ENCODE measurements at places on chromosomes 3 and 15.
A peak's percentile ranks its signal among the peaks of the same experiment; 100 is the strongest.

GRCh38 chr3:193742628-193743027 is 149.6 kb downstream of the OPA1 start:
- no peak overlapping the region for H3K27ac ChIP-seq
- DNase-seq: no peak
- no peaks in the 10 kb centered on the region for H3K4me1 ChIP-seq

DNA sequence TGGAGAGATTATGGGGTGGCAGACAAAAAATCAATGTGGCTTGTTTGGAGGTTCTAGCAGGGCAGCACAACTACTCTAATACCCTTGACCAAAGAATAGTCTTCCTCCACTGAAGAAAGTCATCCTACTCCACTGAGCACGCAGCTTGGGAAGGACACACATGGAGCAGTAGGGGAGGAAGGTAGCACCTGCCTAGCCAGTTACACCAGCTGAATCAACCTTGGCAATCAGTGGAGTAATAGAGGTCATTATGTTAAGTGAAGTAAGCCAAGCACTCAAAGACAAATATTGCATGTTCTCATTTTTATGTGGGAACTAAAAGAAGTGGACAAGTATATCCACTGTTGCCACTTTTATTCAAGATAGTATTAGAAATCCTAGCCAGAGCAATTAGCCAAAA is 555.8 kb upstream of the ALCAM start:
- no peaks in the 10 kb centered on the region for H3K27me3 ChIP-seq
- no peak overlapping the region for H3K27ac ChIP-seq
- no peaks in the 10 kb centered on the region for H3K4me1 ChIP-seq
- H3K36me3 ChIP-seq: no peaks in the 10 kb centered on the region
- no peak overlapping the region for H3K4me3 ChIP-seq

DNA sequence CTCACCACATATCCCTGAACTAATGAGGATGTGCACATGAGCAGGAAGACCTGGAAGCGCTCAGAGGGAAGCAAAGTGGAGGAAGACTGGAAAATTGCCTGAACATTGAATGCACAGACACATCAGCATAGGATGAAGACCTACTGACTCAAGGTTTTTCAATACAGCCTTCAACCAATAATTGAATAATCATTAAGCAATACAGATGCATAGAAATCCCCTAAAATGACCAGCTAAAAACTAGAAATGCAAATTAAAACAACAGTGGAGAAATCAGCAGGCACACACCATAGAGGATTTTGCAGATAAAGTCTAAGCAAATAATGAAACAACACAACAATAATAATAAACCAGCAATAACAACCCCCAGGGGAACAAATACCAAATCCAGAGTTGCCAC is 80.4 kb downstream of the CEP152 start:
- no peaks in the 10 kb centered on the region for H3K27me3 ChIP-seq
- no peaks in the 10 kb centered on the region for H3K4me1 ChIP-seq
- H3K4me3 ChIP-seq: no peak overlapping the region
- H3K36me3 ChIP-seq: peaks cover 2% of the 10 kb centered on the region

- H3K27me3 ChIP-seq: no peaks in the 10 kb centered on the region
- DNase-seq: no peak
- H3K4me1 ChIP-seq: no peaks in the 10 kb centered on the region
- no peak overlapping the region for H3K4me3 ChIP-seq
- no peak overlapping the region for H3K27ac ChIP-seq
Observed at GRCh38 chr3:143092191-143092590, 27.4 kb upstream of the CHST2 start.

- peak overlapping the region; percentile 98 for H3K4me3 ChIP-seq
- H3K36me3 ChIP-seq: peaks cover 17% of the 10 kb centered on the region
- peak overlapping the region; percentile 100 for H3K27ac ChIP-seq
- no peaks in the 10 kb centered on the region for H3K27me3 ChIP-seq
- peaks cover 8% of the 10 kb centered on the region for H3K4me1 ChIP-seq
Observed at GRCh38 chr15:58932710-58933280, 684 bp downstream of the SLTM start.

DNA sequence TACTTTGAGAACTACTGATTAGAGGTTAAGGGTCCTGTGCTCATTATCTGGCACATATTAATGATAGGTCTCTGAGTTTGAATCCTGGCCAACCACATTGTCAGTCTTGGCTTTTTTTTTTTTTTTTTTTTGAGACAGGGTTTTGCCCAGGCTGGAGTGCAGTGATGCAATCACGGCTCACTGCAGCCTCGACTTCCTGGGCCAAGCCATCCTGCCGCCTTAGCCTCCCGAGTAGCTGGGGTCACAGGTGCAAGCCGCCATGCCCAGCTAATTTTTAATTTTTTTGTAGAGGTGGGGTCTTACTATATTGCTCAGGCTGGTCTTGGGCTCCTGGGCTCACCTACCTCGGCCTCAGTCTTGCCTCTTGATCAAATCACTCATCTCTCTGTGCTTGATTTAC is 547 bp upstream of the PCCB start:
- H3K27me3 ChIP-seq: no peaks in the 10 kb centered on the region
- H3K4me3 ChIP-seq: peak overlapping the region; percentile 58
- DNase-seq: no peak
- H3K4me1 ChIP-seq: peaks cover 14% of the 10 kb centered on the region
- H3K36me3 ChIP-seq: no peaks in the 10 kb centered on the region

DNA sequence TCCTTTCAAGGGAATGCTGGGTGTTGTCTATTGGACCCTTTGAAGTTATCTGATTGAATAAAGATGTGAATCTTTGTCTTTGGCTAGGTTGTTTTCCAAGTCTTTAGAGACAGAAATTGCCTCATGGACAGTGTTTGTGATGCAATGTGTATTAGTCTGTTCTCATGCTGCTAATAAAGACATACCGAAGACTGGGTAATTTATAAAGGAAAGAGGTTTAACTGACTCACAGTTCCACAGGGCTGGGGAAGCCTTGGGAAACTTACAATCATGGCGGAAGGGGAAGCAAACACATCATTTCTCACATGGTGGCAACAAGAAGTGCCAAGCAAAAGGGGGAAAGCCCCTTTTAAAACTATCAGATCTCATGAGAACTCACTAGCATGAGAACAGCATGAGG is 88.8 kb upstream of the PLXND1 start:
- no peak overlapping the region for H3K4me3 ChIP-seq
- H3K36me3 ChIP-seq: no peaks in the 10 kb centered on the region
- H3K27me3 ChIP-seq: no peaks in the 10 kb centered on the region
- no peak for DNase-seq

DNA sequence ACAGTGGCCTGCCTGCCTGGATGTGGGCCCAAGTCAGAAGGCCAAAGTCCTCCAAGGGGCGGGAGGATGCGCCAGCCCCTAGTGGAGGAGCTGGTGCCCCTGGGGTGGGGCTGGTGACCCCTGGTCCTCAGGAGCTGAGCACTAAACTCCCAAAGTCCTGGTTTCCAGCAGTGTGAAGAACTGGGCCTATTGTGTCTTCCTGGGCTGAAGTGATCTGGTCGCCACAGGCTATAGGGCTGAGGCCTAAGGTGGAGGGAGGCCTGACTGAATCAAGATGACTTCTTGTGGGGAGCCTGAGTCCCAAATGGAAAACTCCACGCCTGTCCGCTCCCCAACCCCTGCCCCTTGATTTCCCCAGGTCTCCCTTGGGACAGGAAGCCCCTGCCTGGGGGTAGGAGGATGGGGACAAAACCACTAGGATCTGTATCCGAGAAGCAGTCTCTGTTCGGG is 753 bp upstream of the FES start:
- H3K4me1 ChIP-seq: peaks cover 47% of the 10 kb centered on the region
- peak overlapping the region; percentile 28 for H3K4me3 ChIP-seq
- H3K36me3 ChIP-seq: peaks cover 50% of the 10 kb centered on the region
- peak overlapping the region; percentile 61 for H3K27ac ChIP-seq

- peaks cover 21% of the 10 kb centered on the region for H3K4me1 ChIP-seq
- H3K4me3 ChIP-seq: no peak overlapping the region
- no peaks in the 10 kb centered on the region for H3K27me3 ChIP-seq
- H3K36me3 ChIP-seq: no peaks in the 10 kb centered on the region
- no peak for DNase-seq
Observed at GRCh38 chr3:152197937-152198336, 70.8 kb upstream of the MBNL1 start.

- H3K27ac ChIP-seq: no peak overlapping the region
- no peak overlapping the region for H3K4me3 ChIP-seq
- H3K27me3 ChIP-seq: no peaks in the 10 kb centered on the region
Observed at GRCh38 chr3:14680716-14681115, 5.8 kb downstream of the C3orf20 start.

DNA sequence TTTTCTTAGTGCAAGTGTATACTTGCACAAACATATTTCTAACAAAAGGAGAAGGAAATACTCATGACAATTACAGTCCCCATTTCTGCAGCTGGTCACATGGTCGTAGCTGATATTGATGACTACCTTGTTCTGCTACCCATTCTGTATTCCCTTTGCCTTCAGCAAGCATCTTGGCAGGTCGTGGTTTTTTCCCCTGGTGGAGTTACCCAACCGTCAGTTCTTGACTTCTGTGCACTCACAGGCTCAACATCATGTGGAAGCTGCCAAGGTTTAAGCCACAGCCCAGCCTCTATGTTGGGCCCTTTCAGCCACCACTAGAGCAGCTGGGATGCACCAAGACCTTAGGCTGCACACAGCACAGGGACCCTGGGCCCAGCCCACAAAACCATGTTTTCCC is 56.1 kb downstream of the VGLL3 start:
- no peaks in the 10 kb centered on the region for H3K4me1 ChIP-seq
- DNase-seq: no peak
- no peaks in the 10 kb centered on the region for H3K27me3 ChIP-seq
- H3K4me3 ChIP-seq: no peak overlapping the region
- no peak overlapping the region for H3K27ac ChIP-seq
- no peaks in the 10 kb centered on the region for H3K36me3 ChIP-seq

GRCh38 chr3:117404730-117405129 is 695.2 kb downstream of the TUSC7 start:
- H3K36me3 ChIP-seq: no peaks in the 10 kb centered on the region
- no peak overlapping the region for H3K27ac ChIP-seq
- no peak overlapping the region for H3K4me3 ChIP-seq
- no peaks in the 10 kb centered on the region for H3K4me1 ChIP-seq
- no peaks in the 10 kb centered on the region for H3K27me3 ChIP-seq

DNA sequence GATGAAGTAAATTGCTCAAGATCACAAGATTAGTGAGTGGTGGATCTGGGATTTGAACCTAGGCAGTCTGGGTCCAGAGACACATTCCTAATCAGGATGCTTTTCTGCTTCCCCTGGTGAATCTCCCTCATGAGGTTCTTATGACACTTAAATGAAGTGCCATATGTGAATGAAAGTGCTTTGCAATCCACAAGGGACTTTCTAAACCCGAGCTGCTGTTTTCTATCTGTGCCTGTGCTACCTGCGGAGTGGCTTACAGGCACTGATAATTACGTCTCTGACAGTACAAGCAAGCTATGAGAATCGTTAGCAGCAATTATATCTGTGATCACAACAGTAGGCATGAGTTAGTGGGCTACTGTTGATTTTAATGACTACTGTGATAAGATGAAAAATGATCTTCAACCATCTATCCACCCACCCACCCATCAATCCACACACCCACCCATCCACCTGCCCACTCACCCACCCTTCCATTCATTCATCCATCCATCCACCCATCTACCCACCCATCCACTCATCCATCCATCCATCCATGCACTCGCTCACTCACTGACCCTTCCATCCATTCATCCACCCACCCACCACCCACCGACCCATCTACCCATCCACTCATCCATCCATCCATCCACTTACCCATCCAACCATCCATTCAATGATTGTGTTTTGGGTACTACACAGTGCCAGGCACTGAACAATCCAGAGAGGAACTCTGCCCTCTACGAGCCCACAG is 51.8 kb downstream of the ATP2B2 start:
- no peak for DNase-seq
- H3K4me3 ChIP-seq: no peak overlapping the region
- no peaks in the 10 kb centered on the region for H3K36me3 ChIP-seq
- H3K27me3 ChIP-seq: no peaks in the 10 kb centered on the region
- H3K27ac ChIP-seq: no peak overlapping the region
- H3K4me1 ChIP-seq: no peaks in the 10 kb centered on the region

GRCh38 chr15:72599855-72600464 is 54.5 kb upstream of the GOLGA6B start:
- H3K36me3 ChIP-seq: no peaks in the 10 kb centered on the region
- H3K4me1 ChIP-seq: no peaks in the 10 kb centered on the region
- H3K27me3 ChIP-seq: no peaks in the 10 kb centered on the region
- H3K4me3 ChIP-seq: no peak overlapping the region

DNA sequence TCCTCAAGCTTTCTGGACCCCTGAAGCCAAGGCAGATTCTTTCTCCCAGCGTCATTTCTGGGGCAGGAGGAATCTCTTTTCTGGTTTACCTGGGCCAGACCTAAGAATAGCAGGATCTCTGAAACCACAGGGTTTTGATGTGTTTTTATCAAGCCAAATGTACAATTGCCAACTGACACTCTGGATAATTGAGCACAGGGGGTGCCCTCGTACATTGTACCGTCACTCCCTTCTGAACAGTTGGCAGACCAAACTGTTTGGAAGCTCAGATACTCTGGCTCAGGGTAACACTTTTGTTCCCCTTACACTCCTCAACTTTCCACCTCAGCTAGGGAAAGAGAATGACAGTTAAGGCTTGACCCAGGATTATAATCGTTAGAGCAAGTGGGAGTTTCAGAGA is 49.9 kb downstream of the ASTE1 start:
- H3K36me3 ChIP-seq: peaks cover 26% of the 10 kb centered on the region
- no peaks in the 10 kb centered on the region for H3K27me3 ChIP-seq
- DNase-seq: no peak
- no peak overlapping the region for H3K27ac ChIP-seq
- no peak overlapping the region for H3K4me3 ChIP-seq
- H3K4me1 ChIP-seq: no peaks in the 10 kb centered on the region

- no peaks in the 10 kb centered on the region for H3K36me3 ChIP-seq
- no peak for DNase-seq
- no peak overlapping the region for H3K27ac ChIP-seq
- H3K27me3 ChIP-seq: no peaks in the 10 kb centered on the region
Observed at GRCh38 chr3:145183261-145183660, 977.7 kb downstream of the PLOD2 start.

DNA sequence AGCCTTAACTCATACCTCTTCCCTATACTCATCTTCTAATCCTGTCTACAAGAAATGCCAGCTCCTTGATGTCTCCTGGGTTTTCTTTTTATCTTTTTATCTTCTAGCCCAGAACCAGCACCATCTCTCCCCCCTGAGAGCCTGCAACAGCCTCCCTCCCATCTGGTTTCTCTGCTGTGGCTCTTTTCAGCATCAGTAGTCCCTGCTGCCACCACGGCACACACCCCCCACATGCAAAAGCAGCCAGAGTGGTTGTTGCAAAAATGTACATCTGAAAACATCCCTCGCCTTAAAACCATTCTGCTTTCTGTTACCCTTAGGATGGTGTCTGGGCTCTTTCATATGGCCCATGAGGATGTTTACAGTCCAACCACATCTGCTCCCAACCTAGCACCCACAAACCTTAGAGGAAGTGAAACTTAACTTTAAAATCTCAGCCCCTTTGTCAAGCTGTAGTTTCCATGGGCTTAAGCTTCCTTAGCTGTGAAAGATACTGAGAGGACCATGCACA is 775 bp downstream of the TTC21A start:
- peak; percentile 73 for DNase-seq
- H3K36me3 ChIP-seq: no peaks in the 10 kb centered on the region
- peak overlapping the region; percentile 52 for H3K27ac ChIP-seq
- H3K27me3 ChIP-seq: no peaks in the 10 kb centered on the region
- H3K4me1 ChIP-seq: peaks cover 28% of the 10 kb centered on the region
- H3K4me3 ChIP-seq: peak overlapping the region; percentile 73

- no peaks in the 10 kb centered on the region for H3K36me3 ChIP-seq
- no peak overlapping the region for H3K27ac ChIP-seq
- peaks cover 5% of the 10 kb centered on the region for H3K27me3 ChIP-seq
- H3K4me3 ChIP-seq: no peak overlapping the region
- no peak for DNase-seq
Observed at GRCh38 chr15:65987100-65987499, 117.8 kb downstream of the RAB11A start.

- DNase-seq: no peak
- peak overlapping the region; percentile 21 for H3K27ac ChIP-seq
- H3K36me3 ChIP-seq: no peaks in the 10 kb centered on the region
- H3K27me3 ChIP-seq: no peaks in the 10 kb centered on the region
- H3K4me3 ChIP-seq: no peak overlapping the region
Observed at GRCh38 chr3:52779837-52780585, 2.6 kb downstream of the ITIH1 start.

All from natural killer cell (primary cell).